NCI-H524 (cell line): ENCODE measurements at places on chromosomes 11 and 22.

DNA sequence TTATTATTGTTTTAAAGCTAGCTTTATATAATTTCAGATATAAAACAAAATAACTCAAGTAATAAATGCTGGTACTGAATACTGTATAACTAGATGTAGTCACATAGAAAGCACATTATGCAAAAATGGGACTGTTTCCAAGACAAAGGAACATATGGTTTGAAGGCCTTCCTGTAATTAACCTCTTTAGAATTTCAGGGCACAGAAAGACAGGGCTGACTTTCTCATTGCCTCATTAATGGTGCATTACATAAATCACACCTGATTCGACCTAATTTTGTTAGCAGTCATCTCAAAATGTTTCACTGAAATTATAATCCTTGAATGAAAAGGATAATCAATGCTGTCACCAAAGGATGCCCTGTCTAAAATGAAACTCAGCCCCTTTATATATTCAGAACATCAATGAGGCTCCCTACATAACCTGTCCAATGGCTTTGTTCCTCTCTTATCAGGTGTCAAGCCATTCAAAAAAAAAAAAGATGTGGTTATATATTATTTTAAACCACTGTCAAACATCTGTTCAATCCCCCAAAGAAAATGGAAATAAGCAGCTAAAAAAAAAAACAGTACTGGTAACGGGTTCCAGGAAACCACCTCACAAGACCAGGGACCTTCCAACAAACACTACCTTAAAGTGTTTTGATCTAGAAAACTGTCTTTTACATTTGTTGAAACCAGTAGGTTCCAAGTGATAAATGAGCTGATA lies 77.4 kb downstream of the FAM168A start:
- DNase-seq = no peak

- DNase-seq = no peak
These were observed 175.2 kb downstream of the WNT11 start for GRCh38 chr11:76030968-76031590.

DNA sequence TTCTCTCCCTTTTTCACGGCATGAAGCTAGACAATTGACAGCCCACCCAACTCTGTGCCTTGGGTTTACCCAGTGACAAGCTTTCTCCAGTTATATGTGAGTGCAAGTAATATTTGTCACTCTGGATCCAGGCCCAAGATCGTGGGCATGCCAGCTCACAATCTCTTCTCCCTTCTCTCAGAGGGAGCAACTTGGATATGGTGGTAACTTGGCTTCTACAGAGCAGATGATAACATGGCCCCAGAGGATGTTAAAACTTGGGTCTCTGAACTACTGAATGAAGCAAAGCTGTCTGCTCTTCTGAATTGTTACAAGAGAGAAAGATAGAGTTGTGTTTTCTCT lies 20.8 kb downstream of the C11orf96 start:
- no peak for DNase-seq

- no peak for DNase-seq
These were observed 12.5 kb downstream of the KMT5B start for GRCh38 chr11:68200639-68201038.

GRCh38 chr11:118318124-118318523 lies 13.6 kb downstream of the CD3E start:
- DNase-seq = no peak

DNA sequence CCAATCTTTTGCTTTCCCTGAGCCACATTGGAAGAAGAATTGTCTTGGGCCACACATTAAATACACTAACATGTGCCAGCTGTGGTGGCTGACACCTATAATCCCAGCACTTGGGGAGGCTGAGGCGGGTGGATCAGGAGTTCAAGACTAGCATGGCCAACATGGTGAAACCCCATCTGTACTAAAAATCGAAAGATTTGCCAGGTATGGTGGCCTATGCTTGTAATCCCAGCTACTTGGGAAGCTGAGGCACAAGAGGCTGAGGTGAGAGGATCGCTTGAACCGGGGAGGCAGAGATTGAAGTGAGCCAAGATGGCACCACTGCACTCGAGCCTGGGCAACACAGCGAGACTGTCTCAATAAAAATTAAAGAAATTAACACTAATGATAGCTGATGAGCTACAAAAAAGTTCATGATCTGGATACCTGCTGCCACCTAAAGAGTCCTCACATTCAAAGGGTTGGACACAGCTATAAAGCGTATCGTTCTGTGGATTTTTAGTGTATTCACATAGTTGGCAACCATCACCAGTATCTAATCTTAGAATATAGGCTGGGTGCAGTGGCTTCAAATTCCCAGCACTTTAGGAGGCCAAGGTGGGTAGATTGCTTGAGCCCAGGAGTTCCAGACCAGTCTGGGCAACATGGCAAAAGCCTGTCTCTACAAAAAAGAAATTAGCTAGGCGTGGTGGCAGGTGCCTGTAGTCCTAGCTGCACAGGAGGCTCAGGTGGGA lies 3.4 kb upstream of the LDHC start:
- DNase-seq = no peak

- no peak for DNase-seq
These were observed 74.6 kb upstream of the KCNQ1OT1 start for GRCh38 chr11:2774173-2775082.

GRCh38 chr11:105937738-105938137 lies 84.3 kb downstream of the MSANTD4 start:
- no peak for DNase-seq

DNA sequence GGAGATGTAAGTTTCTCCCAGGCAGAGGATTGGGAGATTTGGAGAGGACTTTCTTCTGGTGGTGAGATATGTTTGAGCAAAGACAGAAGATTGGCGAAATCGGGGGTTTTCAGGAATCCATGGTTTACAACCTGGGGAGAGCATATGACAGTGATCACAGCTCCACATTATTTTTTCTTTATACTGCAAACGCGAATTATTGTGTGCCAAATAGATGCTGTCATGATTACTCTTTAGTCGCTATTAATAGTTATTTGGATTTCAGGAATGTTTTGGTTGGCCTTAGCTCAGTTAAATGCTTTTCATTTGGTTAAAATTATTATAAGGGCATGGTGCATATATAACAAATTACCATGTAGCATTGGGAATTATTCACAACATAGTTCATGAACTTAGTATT lies 15.2 kb downstream of the ATXN10 start:
- DNase-seq = no peak

DNA sequence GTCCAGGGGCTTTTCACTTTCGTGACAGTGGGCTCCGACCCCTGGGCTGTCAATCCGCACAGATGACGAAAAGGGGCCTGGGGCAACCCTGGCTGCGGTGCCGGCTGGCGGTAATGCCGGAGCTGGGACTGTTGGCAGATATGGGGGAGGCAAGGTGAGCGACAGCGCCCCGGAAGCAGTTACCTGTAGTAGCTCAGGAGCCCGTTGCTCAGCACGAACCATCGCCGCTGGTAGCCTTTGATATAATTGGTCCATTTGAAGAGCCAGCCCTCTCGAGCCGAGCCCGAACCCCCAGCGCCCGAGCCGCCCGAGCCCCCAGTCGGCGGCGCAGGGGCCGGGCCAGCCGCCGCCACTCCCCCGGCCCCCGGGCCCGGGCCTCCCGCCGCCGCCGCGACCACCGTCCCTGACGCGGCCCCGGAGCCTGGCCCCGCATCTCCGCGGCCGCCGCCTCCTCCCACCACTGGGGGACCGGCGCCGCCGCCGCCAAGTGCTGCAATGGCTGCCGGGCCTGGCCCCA lies 396 bp downstream of the OSBP start:
- peak; percentile 39 for DNase-seq

DNA sequence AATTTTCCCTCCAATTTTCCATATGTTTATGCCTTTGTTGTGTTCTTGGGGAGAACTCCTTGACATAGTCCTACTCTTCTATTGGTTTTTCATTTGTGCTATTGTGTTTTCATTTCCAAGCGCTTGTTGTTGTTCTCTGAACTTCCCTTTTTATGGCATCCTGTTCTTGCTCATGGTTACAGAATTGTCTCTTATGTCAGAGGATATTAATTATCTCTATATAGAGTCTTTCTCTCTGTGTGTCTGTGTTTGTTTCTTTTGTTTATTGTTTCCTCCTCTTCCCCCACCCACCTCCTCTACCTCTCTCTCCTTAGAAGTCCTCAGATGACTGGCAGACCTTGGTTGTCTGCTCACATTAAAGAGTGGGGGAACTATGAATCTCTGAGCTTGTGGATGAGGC lies 69.9 kb downstream of the HORMAD2 start:
- no peak for DNase-seq

- DNase-seq = no peak
These were observed 42.4 kb upstream of the DMC1 start for GRCh38 chr22:38612217-38613006.

DNA sequence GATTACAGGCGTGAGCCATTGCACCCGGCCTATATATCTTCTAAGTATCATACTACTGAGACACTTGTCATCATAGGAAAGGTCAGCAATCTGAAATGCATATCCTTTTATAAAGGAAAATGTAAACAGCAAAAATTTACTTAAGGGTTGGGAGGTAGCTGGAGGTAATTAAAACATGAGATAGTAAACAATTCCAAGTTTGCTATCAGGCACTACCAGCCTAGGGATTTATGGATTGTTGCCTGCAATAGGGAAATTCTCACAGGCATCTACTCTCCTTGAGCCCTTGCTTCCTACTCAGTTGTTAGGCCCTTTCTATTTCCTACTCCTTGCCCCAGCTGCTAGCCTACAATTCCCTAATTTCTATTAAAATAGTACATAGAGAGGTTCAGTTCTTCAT lies 16.1 kb downstream of the PGR start:
- DNase-seq = no peak

- no peak for DNase-seq
These were observed 4.3 kb downstream of the SF3B2 start for GRCh38 chr11:66056501-66056900.

- no peak for DNase-seq
These were observed 20.6 kb upstream of the TLCD5 start for GRCh38 chr11:120304526-120304925.
